Activated CD4-positive, alpha-beta memory T cell treated with anti-CD3 and anti-CD28 coated beads, Interleukin-2, amount 10 ng/mL, durations not matched to agents 7 days and 5 days (primary cell): ENCODE measurements at places on chromosomes 7 and 10. TPM values are rescaled to one million over a fixed set of nuclear protein-coding genes. Genes with fewer than 3 reads are reported as not detected.

EVX1 gene
- not detected for total RNA-seq

TAS2R5 gene
- 1.5 TPM for total RNA-seq

GDF2 gene
- not detected for total RNA-seq

CCDC136 gene
- total RNA-seq = 5.3 TPM

LIPJ gene
- total RNA-seq = not detected

DNA sequence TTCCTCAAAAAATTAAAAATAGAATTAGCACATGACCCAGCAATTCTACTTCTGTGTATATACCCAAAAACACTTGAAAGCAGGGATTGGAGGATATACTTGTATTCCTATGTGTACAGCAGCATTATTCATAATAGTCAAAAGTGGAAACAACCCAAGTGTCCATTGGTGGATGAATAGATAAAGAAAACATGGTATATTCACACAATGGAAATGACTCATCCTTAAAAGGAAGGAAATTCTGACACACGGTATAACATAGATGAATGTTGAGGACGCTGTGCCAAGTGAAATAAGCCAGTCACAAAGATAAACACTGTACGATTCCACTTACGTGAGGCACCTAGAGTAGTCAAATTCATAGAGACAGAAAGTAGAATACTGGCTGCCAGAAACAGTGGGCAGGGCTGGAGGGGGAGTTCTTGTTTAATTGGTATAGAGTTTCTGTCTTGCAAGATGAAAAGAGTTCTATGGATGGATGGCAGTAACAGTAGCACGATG lies 26.6 kb upstream of the KAT6B start:
- H3K4me3 ChIP-seq = peak overlapping the region; percentile 14
- peaks cover 11% of the 10 kb centered on the region for H3K4me1 ChIP-seq
- DNase-seq = peak; percentile 22
- no peak overlapping the region for H3K27ac ChIP-seq

DNA sequence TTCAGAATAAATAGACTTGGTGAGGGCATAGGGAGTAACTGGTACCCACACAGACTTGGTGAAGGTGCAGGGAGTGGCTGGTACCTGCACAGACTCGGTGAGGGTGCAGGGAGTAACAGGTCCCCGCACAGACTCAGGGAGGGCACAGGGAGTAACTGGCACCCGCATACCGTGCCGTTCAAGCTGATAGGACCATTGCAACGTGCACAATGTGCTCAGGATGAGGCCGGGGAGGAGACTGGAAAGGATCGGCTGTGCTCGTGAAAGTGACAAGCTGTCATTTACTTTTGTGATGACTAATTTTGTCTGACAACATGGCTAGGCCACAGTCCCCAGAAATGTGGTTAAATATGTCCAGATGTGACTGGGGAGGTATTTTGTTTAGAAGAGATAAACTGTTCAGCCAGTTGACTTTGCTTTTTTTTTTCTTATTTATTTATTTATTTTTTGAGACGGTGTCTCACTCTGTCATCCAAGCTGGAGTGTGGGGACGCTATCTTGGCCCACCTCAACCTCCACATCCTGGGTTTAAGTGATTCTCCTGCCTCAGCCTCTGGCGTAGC lies 76.2 kb upstream of the NMT2 start:
- no peaks in the 10 kb centered on the region for H3K27me3 ChIP-seq
- H3K4me1 ChIP-seq = peaks cover 12% of the 10 kb centered on the region

GRCh38 chr10:33179067-33179466 lies 155.4 kb downstream of the NRP1 start:
- no peak overlapping the region for H3K27ac ChIP-seq
- DNase-seq = no peak
- peaks cover 6% of the 10 kb centered on the region for H3K27me3 ChIP-seq
- peaks cover 4% of the 10 kb centered on the region for H3K4me1 ChIP-seq
- no peak overlapping the region for H3K4me3 ChIP-seq
- no peaks in the 10 kb centered on the region for H3K36me3 ChIP-seq

GRCh38 chr7:98659756-98660155 lies 42.7 kb downstream of the NPTX2 start:
- H3K4me3 ChIP-seq = no peak overlapping the region
- H3K4me1 ChIP-seq = no peaks in the 10 kb centered on the region
- H3K36me3 ChIP-seq = no peaks in the 10 kb centered on the region
- H3K27me3 ChIP-seq = no peaks in the 10 kb centered on the region
- no peak for DNase-seq

DNA sequence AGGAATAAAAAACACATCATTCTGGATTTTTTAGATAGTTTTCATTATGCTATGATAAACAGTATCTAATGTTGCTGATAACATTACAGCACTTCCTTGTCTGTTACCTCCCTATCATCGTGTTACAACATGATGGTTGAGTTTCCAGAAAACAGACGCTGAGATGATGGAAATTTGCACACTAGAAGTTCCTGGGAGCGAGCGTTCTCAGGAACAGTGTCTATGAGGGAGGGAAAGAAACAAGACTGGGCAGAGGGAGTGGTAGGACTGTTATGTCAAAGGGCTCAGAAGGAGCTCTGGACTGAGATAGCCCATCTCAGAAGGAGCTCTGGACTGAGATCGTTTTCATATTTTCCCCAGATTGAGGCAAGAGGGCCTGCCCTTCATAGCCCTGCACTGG lies 121.6 kb downstream of the REEP3 start:
- DNase-seq = no peak
- peaks cover 6% of the 10 kb centered on the region for H3K4me1 ChIP-seq
- no peak overlapping the region for H3K27ac ChIP-seq
- no peak overlapping the region for H3K4me3 ChIP-seq

- H3K27ac ChIP-seq = no peak overlapping the region
- no peak overlapping the region for H3K4me3 ChIP-seq
- H3K4me1 ChIP-seq = no peaks in the 10 kb centered on the region
- DNase-seq = no peak
- no peaks in the 10 kb centered on the region for H3K36me3 ChIP-seq
- H3K27me3 ChIP-seq = no peaks in the 10 kb centered on the region
Observed at GRCh38 chr10:33749067-33749735, 414.7 kb upstream of the NRP1 start.

- DNase-seq = no peak
- H3K36me3 ChIP-seq = no peaks in the 10 kb centered on the region
- H3K4me1 ChIP-seq = no peaks in the 10 kb centered on the region
- H3K4me3 ChIP-seq = no peak overlapping the region
- no peak overlapping the region for H3K27ac ChIP-seq
Observed at GRCh38 chr7:69025249-69025648, 573.0 kb upstream of the AUTS2 start.

- H3K27ac ChIP-seq = no peak overlapping the region
- H3K27me3 ChIP-seq = no peaks in the 10 kb centered on the region
- DNase-seq = no peak
Observed at GRCh38 chr7:127817466-127817865, 165.5 kb downstream of the SND1 start.

DNA sequence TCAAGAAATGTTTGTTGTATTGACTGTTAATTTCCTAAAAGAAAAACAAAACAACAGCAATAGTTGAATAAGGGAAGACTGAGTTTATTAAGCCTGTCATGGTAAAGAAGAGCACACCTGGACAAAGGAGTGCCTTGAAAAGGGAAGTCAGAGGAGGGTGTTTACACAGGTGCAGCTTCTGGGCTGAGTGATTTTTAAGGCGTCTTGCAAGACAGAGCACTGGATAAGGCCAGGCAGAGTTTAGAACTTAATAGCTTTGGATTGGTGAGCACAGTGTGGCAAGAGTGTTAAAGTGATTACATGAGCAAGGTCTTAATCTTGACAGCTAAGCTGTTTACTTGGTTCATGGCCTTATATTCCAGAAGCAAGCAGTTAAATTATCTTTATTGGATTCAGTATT lies 423.2 kb downstream of the CNTNAP2 start:
- H3K36me3 ChIP-seq = no peaks in the 10 kb centered on the region
- no peaks in the 10 kb centered on the region for H3K4me1 ChIP-seq
- no peak overlapping the region for H3K4me3 ChIP-seq
- H3K27ac ChIP-seq = no peak overlapping the region
- DNase-seq = no peak

DNA sequence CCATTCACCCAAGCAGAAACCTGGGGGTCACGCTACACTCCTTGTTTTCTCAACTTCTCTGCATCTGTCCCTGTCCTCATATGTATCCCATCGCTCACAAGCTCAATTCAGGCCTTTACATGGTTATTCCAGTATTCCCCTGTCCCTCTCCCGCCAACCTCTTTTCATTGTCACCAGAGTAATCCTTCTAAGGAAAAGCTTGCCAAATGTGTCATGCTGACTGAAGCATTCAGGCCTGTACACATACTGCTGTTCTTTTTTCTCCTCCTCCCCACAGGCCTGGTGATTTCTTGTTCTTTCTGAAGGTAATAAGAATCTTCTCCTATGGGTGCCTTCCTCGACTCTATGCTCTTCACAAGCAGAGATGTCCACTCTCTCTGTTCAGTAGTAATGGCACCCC lies 282.2 kb downstream of the PHTF2 start:
- H3K27me3 ChIP-seq = peaks cover 8% of the 10 kb centered on the region
- no peak for DNase-seq
- no peak overlapping the region for H3K4me3 ChIP-seq
- no peaks in the 10 kb centered on the region for H3K4me1 ChIP-seq

DNA sequence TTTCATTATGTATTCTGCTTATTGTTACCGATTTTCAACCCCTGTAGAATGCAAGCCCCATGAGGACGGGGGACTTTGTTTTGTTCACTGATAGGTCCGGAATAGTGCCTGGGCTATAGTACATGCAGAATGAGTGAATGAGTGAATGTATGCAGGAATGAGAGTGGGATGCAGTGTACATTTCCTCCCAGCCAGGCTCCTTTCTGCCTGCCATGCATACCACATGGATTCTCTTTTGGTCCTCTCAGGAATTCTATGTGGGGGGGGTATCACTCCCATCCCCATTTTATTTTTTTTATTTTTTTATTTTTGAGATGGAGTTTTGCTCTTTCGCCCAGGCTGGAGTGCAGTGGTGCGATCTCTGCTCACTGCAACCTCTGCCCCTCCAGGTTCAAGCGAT lies 16.7 kb downstream of the TRIM56 start:
- H3K36me3 ChIP-seq = no peaks in the 10 kb centered on the region
- DNase-seq = no peak
- H3K4me3 ChIP-seq = no peak overlapping the region
- peaks cover 36% of the 10 kb centered on the region for H3K27me3 ChIP-seq

DNA sequence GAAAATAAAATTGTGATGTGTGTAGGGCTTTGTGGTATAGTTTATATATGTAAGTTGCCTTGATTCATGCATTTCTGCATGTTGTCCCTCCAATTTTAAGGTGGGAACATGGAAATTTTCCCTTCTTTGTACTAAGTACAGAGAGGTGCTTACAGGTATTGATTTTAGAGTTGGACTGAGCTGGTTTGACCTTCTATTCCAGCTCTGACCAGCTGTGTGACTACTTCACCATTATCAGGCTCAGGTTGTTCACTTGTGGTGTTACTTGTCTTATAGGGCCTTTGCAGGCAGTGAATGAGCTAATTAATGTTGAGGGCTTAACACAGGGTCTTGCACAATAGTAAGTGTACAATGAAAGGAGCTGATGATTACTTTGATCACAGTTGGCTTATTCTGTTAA lies 16.3 kb downstream of the ZNF804B start:
- H3K27ac ChIP-seq = no peak overlapping the region
- no peaks in the 10 kb centered on the region for H3K27me3 ChIP-seq
- no peaks in the 10 kb centered on the region for H3K4me1 ChIP-seq
- H3K36me3 ChIP-seq = no peaks in the 10 kb centered on the region
- DNase-seq = no peak

DNA sequence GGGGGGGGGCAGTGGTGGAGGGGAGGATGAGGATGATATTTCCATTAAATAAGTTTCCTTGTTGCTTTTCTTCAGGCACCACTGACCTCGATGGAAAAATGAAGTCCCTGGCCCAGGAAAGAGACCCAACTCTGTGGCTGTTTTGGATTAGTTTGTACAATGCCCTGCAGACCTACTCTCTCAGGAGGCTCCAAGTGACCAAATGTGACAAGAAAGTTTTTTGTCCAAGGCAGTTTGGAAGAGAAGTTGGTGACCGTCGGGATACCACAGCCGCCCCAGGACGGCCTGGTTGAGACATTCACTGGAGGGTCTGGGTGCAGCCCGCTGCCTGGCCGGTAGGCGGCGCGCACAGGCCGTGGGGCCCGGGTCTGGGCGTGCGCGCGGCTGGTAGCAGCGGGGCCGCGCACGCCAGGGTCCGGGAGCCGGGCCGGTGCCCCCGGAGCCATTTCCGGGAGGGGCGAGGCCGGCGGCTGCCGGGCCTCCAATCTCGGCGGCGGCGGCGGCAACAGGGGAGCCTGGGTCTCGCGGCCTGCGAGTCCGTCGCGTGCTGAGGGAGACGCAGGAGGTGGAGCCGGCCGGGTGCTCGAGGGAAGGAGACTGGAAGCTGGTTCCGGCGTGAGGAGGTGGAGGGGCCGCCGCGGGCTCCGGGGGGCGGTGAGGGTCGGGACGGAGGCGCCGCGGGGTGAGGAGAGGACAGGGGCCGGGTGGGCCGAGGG lies at the start of gene SGPL1:
Gene SGPL1, plus strand, starts transcription at position 445 of the 716 bp plus-strand sequence. CDS start 906 bp downstream, outside the sequence.
- DNase-seq = peak; percentile 87
- H3K27me3 ChIP-seq = no peaks in the 10 kb centered on the region
- peaks cover 12% of the 10 kb centered on the region for H3K36me3 ChIP-seq
- H3K4me3 ChIP-seq = peak within 1 kb of the TSS; percentile 91

DNA sequence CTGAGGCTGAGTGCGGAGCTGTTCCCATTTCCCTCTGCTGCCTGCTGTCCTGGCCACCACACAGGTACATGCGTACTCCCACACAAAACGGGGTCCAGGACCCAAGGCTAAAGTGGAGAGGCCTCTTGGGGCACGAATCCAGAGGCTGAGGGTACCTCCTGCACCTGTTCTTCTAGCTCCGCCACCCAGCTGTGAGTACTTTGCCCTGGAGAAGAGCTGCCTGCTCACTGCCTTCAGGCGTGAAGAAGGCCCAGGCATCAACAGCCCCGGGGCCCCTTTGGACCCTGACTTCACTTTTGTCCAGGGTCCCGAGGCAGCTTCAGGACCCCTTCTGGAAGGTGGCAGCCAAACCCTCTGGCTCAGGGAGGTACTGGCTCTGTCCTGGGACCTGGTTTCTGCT lies 88.6 kb downstream of the HIF1AN start:
- DNase-seq = no peak
- no peak overlapping the region for H3K27ac ChIP-seq
- H3K4me1 ChIP-seq = peaks cover 2% of the 10 kb centered on the region
- peaks cover 59% of the 10 kb centered on the region for H3K27me3 ChIP-seq
- no peak overlapping the region for H3K4me3 ChIP-seq
- no peaks in the 10 kb centered on the region for H3K36me3 ChIP-seq

- no peak overlapping the region for H3K27ac ChIP-seq
- H3K36me3 ChIP-seq = no peaks in the 10 kb centered on the region
- H3K4me3 ChIP-seq = no peak overlapping the region
- no peak for DNase-seq
- H3K4me1 ChIP-seq = no peaks in the 10 kb centered on the region
Observed at GRCh38 chr10:127755753-127756152, 18.8 kb downstream of the FOXI2 start.
